AML-193 (cell line): ENCODE measurements at places on chromosomes 11 and 22.

GRCh38 chr22:37910890-37911672, 5.0 kb downstream of the MICALL1 start:
- no peak for DNase-seq

GRCh38 chr11:134236834-134237556, 12.5 kb downstream of the VPS26B start:
- no peak for DNase-seq

DNA sequence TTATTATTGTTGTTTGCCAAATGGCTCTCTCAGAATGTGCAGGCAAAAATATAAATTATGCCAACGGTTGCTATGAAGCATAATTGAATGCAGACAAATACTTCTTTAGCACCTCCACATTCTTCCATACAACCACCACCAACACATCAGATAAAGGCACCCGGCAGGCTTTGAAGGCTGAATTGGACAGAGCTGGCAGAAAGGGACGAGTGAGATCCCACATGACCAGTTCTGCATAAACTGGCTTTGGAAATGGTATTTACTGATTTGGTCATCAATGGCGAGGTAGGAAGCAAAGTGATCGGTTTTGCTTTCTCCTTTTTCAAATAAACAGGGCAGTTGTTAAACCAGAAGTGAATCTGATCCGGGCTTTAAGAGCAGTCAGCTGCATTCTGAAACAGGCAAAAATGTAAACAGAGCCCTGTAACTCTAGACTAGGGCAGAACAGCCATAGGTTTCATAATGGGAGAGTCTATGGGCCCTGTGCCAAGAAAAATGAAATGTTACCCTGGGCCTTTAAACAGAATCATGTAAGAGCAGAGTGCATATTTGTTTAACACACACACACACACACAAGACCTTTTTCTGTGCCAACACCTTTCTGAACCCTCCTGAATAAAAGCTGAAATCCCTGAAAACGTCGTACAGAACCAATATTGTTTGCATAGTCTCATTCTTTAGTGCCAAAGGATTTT, 97.7 kb downstream of the MPPED2 start:
- no peak for DNase-seq

GRCh38 chr11:12117200-12117599, 6.8 kb downstream of the MICAL2 start:
- no peak for DNase-seq

DNA sequence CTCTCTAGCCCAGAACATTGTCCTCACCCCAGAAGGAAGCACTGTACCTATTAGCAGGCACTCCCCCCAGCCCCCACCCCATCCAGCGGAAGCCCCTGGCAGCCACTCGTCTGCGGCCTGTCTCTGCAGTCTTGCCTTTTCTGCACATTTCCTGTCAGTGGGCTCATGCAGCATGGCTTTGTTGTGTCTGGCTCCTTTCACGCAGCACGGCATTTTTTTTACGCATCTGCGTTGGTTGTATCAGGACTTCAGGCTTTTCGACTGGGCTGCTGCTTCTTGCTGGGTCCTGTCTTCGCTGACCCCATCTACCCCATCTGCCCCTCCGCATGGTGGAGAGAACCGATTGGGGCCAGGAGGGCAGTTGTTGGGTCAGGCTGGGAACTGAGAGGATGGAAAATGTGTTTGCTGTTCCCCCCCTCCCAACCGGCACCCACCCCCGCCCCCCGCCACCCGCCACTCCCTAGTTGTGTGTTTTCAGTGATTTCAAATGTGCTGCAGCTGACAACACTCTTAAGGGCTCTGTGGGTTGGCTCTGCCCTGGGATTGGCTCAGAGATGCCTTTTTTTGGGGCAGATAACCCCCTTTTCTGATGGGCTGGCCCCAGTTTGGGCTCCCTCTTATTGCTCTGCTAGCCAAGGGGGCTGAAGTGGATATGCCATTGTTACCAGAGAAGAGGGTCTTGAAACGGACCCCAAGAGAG, 110.0 kb downstream of the KIAA1671 start:
- no peak for DNase-seq

DNA sequence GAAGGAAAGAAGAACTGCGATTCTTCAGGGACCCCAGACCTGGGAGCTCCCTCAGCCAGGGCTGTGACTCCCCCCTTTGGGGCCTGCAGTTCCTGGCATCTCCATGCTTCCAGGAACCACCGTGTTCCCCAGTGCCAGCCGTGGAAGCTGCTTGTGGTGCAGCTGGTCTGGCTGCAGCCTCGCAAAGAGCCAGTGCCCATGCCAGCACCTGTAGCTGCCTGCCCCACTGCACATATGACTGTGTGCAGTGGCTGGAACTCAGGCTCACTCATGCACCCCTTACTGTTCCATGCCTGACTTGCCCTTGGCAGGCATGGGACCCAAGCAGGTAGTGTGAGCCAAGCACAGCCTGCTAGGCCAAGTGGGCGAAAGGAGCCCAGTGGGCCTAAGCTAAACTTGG, 401.3 kb downstream of the LRRC4C start:
- DNase-seq = no peak

DNA sequence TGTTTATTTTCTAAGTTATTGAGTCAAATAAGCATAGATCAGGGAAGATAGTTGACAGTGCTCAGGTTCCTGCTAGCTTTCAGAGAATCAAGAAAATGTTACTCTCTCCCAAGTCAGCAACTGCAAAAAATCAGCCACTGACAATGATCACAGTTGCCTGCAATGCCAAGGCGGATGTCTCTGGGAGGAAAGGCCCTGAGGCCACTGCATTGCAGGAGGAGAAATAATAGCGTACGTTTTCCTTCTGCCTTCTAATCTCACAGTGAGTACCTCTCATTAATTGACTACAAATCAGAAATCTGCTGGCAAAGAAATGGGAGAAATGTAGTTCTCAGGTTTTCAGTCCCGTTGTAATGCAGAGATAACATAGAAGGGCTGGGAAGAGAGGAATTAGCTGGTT, 54.0 kb upstream of the SPON1 start:
- no peak for DNase-seq

GRCh38 chr11:118659953-118660680, 19.3 kb downstream of the TREH start:
- no peak for DNase-seq
